ENCODE measurements at places on chromosomes 3 and 15. TPM values are rescaled to one million over a fixed set of nuclear protein-coding genes. Genes with fewer than 3 reads are reported as not detected.

Gene PEAK1
- 9.2 TPM for total RNA-seq

Gene SLCO2A1
- total RNA-seq = not detected

Gene DPPA2
- total RNA-seq = not detected

Gene CHRNA7
- total RNA-seq = not detected

Gene TMEM266
- not detected for total RNA-seq

Gene IDH2
- total RNA-seq = 38.0 TPM

Gene SHQ1
- 9.4 TPM for total RNA-seq

Gene ATG7
- 21.4 TPM for total RNA-seq

Measured in CD4-positive, alpha-beta T cell (primary cell).